Activated T-cell treated with anti-CD3 and anti-CD28 coated beads, Interleukin-2, amount 50 U/mL, for 48 hours (primary cell): ENCODE measurements at places on chromosomes 16 and 17.
A peak's percentile ranks its signal among the peaks of the same experiment; 100 is the strongest.

DNA sequence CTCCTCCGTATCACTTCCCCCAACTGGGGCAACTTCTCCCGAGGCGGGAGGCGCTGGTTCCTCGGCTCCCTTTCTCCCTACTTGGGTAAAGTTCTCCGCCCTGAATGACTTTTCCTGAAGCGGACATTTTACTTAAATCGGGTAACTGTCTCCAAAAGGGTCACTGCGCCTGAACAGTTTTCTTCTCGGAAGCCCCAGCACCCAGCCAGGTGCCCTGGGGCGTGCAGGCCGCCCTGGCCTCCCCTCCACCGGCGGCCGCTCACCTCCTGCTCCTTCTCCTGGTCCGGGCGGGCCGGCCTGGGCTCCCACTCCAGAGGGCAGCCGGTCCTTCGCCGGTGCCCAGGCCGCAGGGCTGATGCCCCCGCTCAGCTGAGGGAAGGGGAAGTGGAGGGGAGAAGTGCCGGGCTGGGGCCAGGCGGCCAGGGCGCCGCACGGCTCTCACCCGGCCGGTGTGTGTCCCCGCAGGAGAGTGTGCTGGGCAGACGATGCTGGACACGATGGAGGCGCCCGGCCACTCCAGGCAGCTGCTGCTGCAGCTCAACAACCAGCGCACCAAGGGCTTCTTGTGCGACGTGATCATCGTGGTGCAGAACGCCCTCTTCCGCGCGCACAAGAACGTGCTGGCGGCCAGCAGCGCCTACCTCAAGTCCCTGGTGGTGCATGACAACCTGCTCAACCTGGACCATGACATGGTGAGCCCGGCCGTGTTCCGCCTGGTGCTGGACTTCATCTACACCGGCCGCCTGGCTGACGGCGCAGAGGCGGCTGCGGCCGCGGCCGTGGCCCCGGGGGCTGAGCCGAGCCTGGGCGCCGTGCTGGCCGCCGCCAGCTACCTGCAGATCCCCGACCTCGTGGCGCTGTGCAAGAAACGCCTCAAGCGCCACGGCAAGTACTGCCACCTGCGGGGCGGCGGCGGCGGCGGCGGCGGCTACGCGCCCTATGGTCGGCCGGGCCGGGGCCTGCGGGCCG, 1.6 kb downstream of the HIC1 start:
- DNase-seq, result peak; percentile 72

GRCh38 chr16:21023509-21024202, 123.1 kb downstream of the LYRM1 start:
- no peak for DNase-seq

GRCh38 chr16:78450255-78450654, 350.8 kb downstream of the WWOX start:
- DNase-seq, result no peak

DNA sequence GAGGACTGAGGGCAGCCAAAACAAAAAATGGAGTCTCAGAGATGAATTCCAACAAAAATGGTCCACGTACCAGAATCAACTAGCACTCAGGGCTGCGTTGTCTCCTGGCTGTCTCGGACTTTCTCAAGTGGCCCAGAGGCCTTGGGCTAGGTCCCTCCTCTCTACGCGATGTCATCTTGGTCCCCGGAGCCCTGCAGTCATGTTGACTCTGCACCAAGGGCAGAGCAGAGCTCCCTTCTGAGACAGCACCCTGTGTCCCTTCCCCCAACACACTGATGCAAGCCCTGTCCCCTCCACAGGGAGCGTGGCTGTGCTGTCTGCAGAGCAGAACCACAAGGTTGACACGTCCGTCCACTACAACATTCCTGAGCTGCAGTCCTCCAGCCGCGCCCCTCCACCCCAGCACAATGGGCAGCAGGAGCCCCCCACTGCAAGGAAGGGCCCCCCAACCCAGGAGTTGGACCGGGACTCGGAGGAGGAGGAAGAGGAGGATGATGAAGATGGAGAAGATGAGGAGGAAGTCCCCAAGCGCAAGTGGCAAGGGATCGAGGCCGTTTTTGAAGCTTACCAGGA, 20.8 kb downstream of the GINS2 start:
- no peak for DNase-seq

- no peak for DNase-seq
These were observed 863.5 kb downstream of the KCNJ2 start for GRCh38 chr17:71032746-71033273.

GRCh38 chr17:17067257-17067656, 25.0 kb downstream of the MPRIP start:
- DNase-seq, result no peak

DNA sequence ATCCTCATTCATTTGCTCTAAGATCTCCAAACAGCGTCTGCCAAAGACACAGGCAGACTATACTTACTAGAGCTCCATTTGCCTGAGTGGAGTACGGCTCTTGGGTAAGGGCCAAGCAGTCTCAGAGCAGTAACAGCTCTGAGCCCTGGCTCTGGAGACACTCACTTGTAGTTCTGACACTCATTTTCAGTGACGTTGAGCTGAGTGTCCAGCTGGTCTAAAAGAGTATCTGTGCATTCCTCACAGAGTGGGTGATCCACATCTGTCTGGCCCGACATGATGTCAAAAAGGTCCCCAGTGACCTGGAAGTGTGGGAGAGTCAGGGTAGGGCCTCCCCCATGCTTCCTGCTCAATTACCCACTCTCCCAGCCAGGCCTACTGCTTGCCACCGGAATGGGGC, 5.7 kb downstream of the BECN1 start:
- DNase-seq, result no peak

GRCh38 chr17:15291674-15292361, 26.7 kb upstream of the PMP22 start:
- no peak for DNase-seq

GRCh38 chr16:57904101-57904500, 66.8 kb downstream of the CNGB1 start:
- no peak for DNase-seq

DNA sequence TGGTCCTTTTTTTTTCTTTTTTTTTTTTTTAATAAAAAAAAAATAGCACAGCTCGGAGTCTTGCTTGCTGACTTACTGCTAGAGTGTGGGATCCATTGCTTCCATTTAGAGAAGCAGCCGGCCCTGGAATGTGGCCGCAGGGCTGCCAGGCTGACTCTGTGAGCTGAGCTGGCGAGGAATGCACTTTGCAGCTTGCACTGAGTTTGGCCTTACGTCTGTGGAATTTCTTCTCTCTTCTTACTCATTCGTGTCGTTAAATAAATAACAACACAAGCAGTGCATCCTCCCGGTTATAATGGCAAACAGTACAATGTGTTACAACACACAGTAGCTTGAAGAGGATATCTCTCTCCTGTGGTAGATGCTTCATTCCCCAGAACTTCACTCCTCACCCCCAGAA, 69.2 kb downstream of the PRKCB start:
- DNase-seq, result no peak

DNA sequence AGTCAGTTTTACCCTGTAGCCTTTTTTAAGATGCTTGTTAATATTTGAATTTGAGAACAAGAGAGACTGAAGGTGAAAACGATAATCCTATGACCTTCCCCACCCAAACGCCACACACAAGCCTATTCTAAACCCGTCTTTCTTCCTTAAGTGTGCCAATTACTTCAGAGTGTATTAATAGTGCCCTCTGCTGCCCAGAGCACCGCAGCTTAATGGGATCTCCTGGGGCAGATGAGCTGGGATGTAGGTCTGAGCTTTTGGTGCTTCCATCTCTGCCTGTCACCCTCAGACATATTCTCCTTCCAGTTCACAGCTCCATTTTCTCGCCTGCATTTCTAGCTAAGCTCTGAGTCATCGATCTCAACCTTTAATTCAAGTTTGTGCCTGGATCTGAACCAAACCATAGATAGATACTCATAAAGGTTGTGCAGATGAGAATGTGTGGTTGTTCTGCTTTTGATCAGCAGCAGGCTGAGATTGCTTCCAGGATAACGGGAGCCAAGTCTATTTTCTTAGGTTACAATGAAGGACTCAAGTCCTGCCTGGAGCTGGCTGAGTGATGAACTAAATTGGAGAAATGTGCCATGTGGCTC, 46.4 kb upstream of the CDH13 start:
- no peak for DNase-seq

- DNase-seq, result no peak
These were observed 25.1 kb upstream of the IL17C start for GRCh38 chr16:88613293-88613692.

GRCh38 chr17:68588362-68588761, 12.8 kb downstream of the FAM20A start:
- no peak for DNase-seq

DNA sequence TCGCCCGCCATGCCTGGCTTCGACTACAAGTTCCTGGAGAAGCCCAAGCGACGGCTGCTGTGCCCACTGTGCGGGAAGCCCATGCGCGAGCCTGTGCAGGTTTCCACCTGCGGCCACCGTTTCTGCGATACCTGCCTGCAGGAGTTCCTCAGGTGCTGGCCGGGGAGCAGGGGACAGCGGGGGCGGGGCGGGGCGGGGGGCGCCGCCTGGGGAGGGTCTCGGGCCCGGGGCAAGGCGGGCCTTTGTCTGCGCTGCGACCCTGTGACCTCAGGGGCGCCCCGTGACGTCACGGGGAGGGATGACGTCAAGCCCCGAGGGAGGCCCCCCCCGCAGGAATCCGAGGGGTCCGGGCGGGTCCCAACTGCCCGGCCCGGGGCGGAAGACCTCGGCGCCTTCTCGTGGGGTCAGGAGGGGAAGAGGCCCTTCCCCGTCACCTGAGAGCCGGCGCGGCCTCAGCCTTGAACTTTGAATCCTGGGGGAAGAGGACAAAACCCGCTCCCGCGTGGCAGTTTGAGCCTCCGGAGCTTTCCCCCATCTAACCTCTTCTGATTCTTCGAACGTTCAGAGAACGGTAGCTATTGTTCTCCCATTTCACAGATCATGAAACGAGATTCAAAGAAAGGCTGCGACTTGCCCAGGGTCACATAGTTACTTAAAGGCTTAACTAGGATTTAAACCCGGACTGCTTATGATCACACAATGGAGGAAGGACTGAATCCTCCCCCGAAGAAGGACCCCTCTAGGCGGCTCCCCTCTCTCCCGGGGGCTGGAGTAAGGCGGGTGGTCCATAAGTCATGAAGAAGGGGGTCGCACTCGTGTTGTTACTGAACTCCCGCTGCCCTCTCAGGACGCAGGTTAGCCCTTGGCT, 527 bp downstream of the TRAF4 start:
- DNase-seq, result peak; percentile 83

DNA sequence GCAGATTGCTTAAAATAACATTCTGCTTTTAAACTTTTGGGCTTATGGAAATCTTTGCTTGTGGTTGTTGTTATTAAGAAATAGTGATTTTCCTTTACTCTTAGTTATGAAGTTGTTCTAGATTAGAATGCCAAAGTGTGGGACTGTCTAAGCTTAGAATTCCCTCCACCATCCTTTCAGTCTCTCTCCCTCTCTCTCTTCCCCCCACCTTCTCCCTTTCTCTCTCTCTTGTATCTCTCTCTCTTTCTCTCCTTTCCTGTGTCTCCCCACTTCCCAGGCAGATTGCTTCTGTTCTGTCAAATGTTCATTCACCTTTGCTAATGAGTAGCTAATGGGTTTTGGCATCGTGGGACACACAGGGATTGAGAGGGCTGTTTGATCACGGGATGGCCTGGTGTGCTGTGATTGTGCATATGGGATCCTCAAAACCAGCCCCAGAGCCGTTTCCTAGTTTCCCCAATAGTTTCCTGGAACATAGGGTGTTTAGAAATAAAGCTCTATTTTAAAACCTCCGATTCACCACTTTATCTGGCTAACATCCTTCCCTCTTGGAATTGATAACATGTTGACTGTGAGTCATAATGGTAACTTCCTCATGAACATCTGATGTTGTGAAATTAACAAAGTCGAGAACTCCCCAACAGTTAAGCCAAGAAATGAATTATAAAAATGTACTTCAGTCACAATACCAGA, 502.6 kb downstream of the TMEM114 start:
- DNase-seq, result no peak
